ENCODE measurements at places on chromosomes 3 and 15. TPM values are rescaled to one million over a fixed set of nuclear protein-coding genes. Genes with fewer than 3 reads are reported as not detected.
A peak's percentile ranks its signal among the peaks of the same experiment; 100 is the strongest.

- no peak for DNase-seq
These were observed 116.0 kb downstream of the IGF1R start for GRCh38 chr15:98764291-98764690.

GRCh38 chr3:47323431-47324277 lies 40.9 kb downstream of the KLHL18 start:
- DNase-seq: no peak

DNA sequence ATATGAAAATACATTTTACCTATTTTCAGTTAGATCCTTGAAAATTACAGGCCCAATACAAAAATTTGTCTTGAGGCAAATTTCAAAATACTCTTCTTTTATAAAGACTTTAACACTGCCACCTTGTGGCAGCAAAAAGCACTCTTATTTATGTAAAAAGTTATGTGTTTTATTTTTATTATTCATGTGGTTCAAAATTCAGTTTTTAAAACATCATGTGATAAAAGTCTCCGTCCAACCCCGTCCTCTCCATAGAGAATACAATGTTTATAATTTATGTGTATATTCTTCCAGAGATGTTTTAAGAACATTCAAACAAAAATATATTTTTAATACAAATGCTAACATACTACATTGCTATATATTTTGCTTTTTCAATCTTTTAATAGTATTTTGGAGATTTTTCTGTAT lies 36.9 kb upstream of the TRIM59 start:
- DNase-seq: peak; percentile 29

- DNase-seq: no peak
These were observed 2.4 kb upstream of the CFAP91 start for GRCh38 chr3:119700269-119700919.

GRCh38 chr3:68999605-69000004 lies 13.9 kb downstream of the EOGT start:
- no peak for DNase-seq

Gene DPPA2
- not detected for polyA plus RNA-seq
